ENCODE measurements at places on chromosomes 7 and 10. TPM values are rescaled to one million over a fixed set of nuclear protein-coding genes. Genes with fewer than 3 reads are reported as not detected.

DNA sequence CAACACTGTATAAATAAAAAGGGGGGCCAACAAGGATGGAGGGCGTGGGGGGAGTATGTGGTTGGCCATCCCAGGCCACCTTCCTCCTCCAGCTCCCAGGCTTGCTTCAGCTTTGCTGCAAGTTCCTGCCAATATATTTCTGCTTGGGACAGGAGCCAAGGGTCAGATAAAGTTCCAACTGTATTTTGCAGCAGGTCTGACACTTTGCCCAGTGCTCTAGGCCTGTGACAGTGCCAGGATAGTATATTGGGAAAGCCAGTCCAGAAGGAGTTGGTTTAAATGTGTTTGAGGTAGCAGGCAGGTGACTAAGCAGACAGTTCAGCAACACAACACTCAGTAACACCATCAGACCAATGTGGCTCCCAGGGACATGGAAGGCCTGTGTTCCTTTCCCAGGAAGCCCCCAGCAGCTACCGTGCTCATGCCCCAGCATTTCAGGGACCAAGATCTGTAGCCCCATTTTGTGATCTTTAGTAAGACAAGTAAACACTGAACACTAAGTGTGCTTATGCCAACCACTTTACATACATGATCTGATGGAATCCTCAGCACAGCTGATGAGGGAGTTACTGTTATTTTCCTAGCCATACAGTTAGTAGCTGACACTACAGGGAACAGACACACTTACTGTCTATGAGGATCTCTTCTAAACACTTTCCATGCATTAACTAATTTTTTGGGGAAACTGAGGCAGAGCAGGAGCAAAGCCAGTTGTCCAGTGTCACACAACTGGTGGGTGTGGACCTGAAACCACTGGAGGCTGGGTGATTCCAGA, 38.9 kb downstream of the DNAJB12 start:
- peak; percentile 79 for DNase-seq

- no peak for DNase-seq
Observed at GRCh38 chr10:2342206-2342605, 604.9 kb upstream of the ADARB2 start.

DNA sequence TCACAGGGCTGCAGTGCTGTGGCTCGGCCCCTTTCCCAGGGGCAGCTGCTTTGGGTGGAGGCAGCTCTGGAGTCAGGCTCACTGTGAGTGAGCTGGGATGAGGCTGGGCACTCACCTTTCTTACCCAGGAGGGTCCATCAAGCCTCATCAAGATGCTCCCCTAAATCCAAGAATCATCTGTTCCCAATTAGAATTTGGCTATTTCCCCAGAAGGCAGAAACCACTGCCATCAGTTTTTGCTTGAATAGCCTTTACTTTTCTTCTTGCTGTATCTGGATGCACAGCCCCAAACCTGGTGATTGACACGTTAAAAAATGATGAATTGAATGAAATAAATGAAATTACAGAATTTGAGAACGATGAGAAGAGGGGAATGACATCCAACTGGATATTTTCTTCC, 74.3 kb upstream of the LYZL1 start:
- no peak for DNase-seq

DNA sequence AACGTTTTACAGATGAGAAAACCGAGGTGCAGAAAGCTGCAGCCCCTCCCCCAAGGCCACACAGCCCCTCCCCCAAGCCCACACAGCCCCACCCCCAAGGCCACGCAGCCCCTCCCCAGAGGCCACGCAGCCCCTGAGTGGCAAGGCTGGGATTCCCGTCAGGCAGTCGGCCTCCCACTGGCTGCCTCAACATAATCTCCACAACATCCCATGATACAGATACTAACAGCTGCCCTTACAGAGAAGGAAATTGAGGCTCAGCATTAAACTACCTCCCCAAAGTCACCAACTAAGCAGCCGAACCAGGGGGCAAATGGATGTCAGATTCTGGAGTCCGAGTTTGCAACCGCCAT, 15.9 kb downstream of the SH3PXD2A start:
- DNase-seq = no peak

DNA sequence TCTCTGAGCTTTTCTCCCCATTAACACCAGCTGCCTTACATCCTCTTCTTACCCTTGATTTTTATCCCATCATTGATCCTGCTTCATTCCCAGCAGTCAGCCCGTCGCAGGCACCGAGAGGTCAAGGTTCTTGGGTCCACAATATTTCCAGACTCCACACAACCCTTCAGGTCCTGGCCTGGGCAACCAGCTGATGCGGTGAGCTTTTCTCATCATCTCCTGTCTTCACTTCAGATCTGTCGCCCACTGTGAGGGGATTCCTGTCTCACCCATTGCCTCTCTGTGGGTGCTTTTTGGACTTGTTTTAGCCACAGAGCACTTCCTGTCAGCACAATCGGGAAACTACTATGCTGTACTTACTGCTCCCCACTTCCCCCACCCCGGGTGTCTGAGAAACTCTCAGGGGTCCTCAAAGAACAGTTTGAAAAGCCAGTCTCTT, 8.4 kb upstream of the PVRIG start:
- DNase-seq = no peak

- no peak for DNase-seq
Observed at GRCh38 chr10:127657056-127657455, 79.9 kb upstream of the FOXI2 start.

GRCh38 chr10:5897504-5897903, 7.5 kb downstream of the FBH1 start:
- no peak for DNase-seq

- no peak for DNase-seq
Observed at GRCh38 chr7:23973264-23973663, 263.2 kb downstream of the STK31 start.

DNA sequence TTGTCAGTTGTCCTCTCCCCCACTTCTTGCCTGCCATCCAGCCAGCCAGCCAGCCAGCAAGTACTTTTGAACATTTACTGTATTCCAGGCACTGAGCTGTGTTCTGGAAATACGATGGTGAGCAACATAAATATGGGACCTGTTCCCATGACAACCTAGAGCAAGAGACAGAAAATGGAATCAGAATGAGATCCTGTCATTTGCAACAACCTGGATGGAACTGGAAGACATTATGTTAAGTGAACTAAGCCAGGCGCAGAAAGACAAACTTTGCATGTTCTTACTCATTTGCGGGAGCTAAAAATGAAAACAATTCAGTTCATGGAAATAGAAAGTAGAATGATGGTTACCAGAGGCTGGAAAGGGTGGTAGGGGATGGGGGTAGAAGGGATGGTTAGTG, 140.7 kb downstream of the ICA1 start:
- DNase-seq = no peak

DNA sequence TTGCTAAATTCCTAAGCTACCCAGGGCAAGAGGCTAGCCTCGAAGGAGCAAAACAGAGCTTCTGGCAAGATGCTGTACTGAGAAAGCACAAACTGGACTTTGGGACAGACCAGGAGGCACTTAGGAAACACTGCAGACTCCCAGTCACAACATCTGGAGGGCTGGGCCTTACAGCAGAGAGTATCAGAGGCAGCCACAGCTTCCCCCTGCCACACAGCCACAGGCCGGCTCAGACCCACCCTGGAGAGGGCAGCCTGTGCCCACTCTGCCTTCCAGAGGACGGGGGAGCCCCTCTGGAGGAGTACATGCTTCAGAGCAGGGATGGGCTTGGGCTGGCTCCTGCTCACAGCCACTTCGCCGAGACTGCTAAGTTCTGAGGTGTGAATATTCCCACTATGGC, 17.4 kb downstream of the ESYT2 start:
- DNase-seq = no peak

DNA sequence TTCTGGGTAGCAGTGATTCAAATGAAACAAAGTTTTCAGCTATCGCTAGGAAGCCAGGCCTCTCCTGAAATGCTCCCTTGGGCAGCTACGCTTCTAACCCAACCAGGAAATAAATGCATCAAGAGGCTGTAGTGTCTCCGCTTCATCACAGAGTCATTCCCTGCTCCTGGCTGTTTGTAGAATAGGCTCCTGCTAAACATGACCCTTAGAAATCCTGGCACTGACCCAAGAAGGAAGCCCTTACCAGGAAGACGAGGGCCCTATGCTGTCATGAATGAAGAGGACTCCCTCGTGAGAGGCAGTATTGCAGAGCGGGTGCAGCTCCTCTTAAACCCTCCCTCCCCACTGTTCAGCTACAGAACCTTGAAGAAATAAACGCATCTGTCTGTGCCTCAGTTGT, 48.3 kb downstream of the NOD1 start:
- DNase-seq = no peak

The SLC18A3 gene
- total RNA-seq = not detected

The HTR5A gene
- not detected for total RNA-seq

The PRF1 gene
- total RNA-seq = not detected

The PRR15 gene
- not detected for total RNA-seq

Data from myocyte (in vitro differentiated cells).